ENCODE measurements at places on chromosomes 4 and X.

GRCh38 chrX:114599305-114599704, 15.4 kb downstream of the HTR2C start:
- DNase-seq: no peak

DNA sequence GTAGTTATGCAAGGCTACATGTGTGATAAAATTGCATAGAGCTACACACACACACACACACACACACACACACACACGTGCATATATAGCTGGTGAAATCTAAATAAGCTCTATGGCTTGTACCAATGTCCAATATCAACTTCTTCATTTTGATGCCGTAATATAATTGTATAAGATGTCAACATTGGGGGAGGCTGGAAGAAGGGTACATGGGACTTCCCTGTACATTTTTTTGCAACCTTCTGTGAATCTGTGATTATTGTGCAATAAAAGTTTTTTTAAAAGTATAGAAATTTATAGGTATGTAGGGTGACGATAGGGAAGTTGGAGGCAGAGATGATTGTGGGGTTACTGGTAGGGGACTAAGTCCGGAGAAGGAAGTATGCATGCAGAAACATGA, 105.5 kb downstream of the HDAC8 start:
- no peak for DNase-seq

DNA sequence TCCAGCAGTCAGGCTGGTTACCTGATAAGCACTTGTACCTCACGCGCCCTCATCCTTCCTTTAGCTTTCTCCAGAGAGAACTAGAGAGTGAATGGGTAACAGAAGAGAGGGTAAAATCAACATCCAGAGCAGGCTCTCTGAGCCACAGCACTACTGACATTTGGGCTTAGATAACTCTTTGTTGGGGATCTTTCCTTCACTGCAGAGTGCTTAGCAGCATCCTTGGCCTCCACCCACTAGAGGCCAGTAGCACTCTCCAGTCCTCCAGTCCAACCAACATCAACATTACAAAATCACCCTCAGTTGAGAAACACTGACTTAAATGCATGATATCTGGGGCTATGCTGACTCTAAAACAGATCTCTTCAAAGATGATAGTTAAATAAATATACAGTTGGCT, 220.7 kb downstream of the TACR3 start:
- no peak for DNase-seq

- no peak for DNase-seq
These were observed 1.8 kb downstream of the FRMPD4 start for GRCh38 chrX:12139934-12140611.

- DNase-seq: no peak
These were observed 20.2 kb upstream of the CDKN2AIP start for GRCh38 chr4:183424109-183424744.

DNA sequence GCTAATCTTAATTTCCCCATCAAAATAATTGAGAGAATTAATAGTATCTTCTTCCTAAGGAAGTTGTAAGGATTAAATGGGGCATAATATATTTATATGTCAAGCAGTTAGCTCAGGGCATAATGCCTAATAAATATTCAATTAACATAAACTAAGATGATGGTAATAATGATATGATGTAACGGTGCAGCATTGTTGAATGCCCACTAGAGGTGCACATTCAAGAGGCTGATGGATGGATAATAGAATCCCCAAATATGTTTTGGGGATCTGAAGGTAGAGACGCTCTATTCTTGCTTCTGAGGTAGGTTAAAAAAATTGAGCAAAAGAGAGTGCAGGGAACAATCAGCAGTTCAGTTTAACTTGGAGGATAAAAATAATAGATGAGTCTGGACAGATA, 37.1 kb downstream of the ATOH1 start:
- DNase-seq: no peak

DNA sequence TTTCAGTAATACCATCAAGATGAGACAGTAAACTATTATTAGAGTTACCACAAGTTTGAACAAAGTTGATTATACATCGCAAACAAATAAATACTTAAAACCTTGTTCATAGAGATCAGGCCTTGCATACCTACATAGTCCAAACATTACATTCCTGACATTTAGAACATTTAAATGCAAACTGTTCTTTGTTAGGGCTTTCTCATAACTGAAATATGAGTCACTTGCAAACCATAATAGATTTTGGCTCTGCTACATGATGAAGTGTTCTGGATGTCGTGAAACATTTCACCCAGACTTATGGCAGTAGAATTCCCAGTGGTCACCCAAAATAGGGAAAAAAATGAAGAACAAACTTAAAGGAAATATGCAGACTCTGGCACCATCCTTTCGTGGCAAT, 75.0 kb downstream of the FAT4 start:
- no peak for DNase-seq

DNA sequence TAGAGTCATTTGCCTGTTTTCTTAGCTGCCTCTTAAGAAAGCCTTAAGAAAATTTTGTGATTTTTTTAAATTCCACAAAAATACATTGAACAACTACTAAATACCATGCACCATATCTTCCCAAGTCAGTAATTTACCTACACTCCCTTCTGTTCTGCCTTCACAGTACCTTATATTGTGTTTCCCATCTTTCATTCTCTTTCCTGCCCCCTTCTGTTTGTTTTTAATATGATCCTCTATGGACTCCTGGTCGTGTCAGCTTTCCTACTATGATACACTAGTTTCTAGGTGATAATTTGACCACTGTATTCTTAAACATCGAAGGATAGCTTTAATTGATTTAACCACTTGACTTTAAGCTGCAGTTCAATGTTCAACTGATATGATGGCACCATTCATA, 297.7 kb upstream of the HAND2 start:
- DNase-seq: no peak

DNA sequence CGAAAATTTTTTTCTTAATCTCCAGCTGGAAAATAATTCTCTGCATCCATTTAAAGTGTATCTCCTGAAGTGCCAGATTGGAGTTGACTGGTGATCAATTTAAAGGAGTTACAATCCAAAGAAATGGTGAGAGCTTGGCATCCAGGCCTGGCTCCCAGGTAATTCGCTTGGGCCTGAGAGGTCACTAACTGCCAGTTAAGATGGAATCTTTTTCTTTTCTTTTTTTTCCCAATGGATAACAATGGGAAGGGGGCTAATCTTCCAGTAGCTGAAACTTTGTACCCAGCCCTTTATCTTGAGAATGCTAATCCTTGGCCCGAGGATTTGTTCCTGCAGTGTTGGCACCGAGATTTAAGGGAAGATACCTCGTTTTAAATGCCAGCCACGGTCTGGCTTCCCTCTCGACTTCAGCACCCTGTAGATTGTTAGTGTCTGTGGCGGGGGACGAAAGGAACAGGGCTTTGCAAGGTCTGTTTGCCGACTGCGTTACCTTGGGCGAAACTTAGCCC, 13.3 kb upstream of the PITX2 start:
- DNase-seq: no peak

GRCh38 chr4:34412233-34412632, 1832.1 kb downstream of the ARAP2 start:
- DNase-seq: no peak

- DNase-seq: no peak
These were observed 54.2 kb downstream of the SUPT20HL2 start for GRCh38 chrX:24259544-24260240.

DNA sequence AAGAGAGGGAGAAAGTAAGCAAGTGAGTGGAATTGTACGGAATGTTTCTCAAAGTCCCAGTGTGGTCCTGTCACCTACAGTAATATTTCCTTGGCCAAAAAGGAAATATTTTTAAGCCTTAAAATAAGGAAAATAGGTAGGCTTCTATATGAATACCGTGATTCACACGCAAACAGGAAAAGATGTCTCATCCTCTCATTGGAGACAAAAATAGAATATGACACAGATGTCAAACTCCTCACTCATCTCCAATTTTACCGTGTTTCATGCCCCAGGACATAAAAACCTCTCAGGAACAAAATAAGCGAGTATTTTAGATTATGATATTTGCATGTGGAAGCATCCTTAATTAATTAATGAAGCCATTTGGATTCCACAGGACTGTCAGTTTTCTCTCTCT, 1269.5 kb downstream of the RAPGEF2 start:
- no peak for DNase-seq

DNA sequence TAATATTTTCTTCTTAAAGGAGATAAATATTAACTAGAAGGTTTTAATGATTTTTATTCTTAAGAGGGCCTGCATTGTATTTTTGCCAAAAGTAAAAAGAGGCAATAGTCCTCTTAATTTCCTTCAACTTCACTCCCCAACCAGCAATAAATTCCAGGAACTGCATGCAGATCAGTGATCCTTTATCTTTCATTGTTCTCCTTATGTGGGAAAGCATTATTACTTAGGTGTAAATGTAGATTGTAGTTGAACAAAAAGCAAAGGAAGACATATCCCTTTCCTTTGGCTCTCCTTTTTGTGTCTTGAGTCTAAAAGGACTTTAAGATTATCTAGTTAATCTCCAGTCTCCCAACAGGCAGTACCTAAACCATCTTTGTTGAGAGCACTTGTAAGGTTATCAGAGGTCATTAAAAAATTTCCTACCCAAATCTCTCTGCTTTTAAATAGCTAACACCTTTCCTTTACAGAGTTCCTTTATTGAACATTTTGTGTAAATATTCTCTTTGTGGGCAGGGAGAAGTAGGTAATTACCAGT, 55.3 kb downstream of the RAPGEF2 start:
- no peak for DNase-seq

DNA sequence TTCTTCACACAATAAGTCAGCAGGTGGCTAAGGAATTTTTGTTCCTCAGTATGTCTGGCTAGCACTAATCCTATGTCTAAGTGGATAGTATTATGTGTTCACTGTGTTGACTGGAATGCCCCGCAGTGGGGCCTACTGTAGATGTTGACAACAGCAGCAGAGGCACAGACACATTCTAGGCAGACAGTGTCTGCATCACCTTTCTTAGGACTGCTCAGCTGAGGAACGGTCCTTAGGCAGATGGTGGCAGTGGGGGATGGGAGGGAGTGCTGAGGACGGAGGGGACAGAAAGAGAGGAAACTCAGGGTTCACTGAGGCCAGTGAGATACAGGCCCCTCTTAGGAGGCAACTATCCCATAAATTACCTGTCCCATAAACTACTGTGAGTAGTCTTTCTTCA, 44.6 kb upstream of the LEF1 start:
- DNase-seq: no peak

DNA sequence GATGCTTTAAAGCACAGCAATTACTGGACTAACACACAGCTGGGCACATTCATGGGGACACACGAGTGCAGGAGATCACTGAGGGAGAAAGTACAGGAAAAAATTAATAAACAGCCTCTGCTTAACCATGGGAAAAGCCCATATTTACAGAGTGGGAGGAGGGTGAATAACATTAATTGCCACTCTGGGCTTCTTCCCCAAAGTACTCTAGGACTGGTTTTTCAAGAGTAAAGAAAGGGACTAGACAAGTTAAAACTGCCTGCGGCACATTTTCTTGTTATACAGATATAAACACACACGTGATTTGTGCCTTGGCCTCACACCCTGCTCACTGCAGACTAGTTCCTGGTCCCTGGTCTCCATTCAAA, 179.7 kb upstream of the TET2 start:
- DNase-seq: no peak

DNA sequence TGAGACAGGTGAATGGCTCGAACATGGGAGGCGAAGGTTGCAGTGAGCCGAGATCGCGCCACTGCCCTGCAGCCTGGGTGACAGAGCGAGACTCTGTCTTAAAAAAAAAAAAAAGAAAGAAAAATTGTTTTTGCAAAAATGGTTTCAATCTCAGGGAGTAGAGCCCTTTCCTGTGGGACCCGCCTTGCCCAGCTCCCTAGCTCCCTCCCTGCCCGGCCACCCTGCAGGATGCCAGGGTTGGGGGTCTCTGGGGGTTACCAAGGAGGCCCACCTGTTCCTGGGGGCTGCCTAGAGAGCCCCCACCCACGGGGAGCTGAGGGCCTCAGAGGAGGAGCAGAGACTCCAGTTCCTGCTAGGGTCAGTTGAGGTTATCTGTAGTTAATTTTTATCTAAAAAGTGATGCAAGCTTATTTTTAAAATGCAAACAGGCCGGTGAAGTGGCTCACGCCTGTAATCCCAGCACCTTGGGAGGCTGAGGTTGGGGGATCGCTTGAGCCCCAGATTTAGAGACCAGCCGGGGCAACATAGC, 18.7 kb upstream of the PLCXD1 start:
- DNase-seq: no peak

DNA sequence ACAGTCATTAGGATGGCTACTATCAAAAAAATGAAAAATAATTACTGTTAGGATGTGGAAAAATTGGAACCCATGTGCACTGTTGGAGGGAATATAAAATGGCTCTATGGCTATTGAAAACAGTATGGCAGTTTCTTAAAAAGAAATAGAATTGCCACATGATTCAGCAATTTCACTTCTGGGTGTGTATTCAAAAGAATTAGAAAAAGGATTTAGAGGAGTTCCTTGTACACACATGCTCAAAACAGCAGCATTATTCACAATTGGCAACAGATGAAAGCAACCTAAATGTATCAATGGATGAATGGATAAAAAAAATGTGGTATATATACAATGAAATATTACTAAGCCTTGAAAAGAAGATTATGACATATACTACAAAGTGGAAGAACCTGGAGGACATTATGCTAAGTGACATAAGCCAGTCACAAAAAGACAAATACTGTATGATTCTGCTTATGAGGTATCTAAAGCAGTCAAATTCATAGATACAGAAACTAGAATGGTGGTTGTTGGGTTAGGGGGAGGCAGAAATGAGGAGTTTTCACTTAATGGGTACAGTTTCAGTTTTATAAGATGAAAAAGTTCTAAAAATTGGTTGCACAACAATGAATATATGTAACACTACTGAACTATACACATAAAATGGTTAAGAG, 123.2 kb downstream of the ELOVL6 start:
- DNase-seq: no peak

DNA sequence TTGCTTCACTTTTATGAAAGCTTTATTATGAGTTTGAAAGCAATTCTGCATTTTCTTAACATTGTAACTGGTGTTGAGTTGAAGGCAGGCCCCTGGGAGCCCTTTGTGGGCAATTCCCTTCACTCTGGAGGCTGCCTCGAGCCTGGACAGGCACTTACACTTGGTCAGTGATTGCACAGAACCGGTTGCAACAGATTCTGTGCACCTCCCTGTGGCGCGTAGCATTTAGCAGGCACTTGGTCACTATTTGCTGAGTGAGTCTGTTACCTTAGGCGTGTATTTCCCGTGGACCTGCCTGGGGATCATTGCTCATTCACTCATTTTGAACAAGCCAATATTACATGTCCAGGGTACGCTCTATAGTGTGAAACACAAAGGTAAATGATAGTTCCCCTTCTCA, 80.4 kb downstream of the PTTG2 start:
- no peak for DNase-seq

- DNase-seq: peak; percentile 68
These were observed 88.6 kb upstream of the TRIM2 start for GRCh38 chr4:153115322-153116290.

DNA sequence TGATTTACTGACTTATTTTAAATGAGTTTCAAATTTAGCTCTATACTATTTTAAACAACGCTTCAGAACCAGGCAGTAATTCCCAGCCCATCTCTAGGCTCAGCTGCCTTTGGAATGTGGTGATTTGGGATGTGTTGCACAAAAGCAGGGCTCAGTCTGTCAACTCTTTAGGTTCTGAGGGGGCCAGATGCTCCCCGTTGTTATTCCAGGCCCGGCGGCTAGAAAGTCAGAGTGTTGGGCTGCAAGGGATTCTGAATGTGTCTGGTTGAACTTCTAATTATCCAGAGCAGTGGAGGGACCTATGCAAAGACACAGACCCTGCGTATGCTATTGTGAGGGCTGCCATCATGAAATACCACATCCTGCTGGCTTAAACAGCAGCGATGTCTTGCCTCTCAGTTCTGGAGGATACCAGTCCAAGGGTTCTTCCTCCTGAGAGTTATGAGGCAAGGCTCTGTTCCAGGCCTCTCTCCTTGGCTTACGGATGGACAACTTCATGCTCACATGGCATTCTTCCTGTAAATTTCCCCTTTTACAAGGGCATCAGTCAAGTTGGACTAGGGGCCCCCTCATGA, 123.2 kb upstream of the TRIM2 start:
- DNase-seq: no peak
